ENCODE measurements at places on chromosomes 12 and 14. TPM values are rescaled to one million over a fixed set of nuclear protein-coding genes. Genes with fewer than 3 reads are reported as not detected.
A peak's percentile ranks its signal among the peaks of the same experiment; 100 is the strongest.

DNA sequence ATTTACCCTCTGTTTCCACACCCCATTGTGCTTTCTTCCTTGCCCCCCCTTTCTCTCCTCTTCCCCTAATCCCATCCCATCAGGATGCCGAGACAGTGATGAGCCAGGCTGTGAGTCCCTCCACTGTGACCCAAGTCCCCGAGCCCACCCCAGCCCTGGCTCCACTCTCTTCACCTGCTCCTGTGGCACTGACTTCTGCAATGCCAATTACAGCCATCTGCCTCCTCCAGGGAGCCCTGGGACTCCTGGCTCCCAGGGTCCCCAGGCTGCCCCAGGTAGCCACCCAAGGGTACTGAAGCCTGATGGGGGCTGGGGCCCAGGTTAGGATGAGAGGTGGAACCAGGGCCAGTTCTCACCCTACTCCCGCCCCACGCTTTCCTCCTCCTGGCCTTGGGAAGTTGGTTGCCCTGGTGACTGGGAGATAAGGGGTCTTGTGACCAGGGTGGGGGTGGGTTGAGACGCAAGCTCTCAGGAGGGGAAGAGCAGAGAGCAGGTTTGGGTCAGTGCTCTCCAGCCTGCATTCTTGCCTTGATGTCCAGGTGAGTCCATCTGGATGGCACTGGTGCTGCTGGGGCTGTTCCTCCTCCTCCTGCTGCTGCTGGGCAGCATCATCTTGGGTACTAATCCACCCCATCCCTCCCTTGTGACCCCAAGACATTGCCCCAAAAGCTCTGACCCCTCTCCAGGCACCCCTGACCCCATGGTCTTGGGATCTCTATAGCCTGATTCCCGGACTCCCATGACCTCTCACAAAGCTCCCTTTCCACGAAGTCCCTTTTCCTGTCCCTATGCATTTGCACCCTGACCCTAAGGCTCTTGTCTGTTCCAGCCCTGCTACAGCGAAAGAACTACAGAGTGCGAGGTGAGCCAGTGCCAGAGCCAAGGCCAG is 1.2 kb downstream of the AMHR2 start:
- no peaks in the 10 kb centered on the region for H3K27me3 ChIP-seq
- H3K36me3 ChIP-seq = no peaks in the 10 kb centered on the region
- DNase-seq = no peak
- H3K27ac ChIP-seq = no peak overlapping the region
- H3K4me1 ChIP-seq = no peaks in the 10 kb centered on the region

DNA sequence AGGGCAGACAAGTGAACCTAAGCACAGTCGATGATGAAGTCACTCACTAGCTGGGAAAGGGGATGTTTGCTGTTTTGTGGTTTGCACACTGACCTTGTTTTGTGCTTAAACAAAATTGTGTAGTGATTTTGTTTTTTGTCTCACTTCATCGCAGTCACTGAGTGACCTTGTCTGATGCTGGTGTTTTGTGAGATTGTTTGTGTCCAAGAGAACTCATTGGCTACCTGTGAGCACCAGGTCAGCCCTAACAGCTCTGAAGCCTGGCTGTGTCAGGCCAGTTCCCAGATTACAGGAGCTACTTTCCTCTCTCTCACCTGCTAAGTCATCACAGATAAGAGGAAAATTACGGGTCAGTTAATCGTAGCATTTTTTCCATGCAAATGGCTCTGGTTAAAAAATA is 3.9 kb upstream of the ESYT1 start:
- H3K36me3 ChIP-seq = no peaks in the 10 kb centered on the region
- H3K27me3 ChIP-seq = no peaks in the 10 kb centered on the region
- H3K4me3 ChIP-seq = no peak overlapping the region
- H3K4me1 ChIP-seq = peaks cover 22% of the 10 kb centered on the region

GRCh38 chr12:103840462-103840875 is 565 bp downstream of the NT5DC3 start:
- H3K4me1 ChIP-seq = no peaks in the 10 kb centered on the region
- no peaks in the 10 kb centered on the region for H3K36me3 ChIP-seq
- peak overlapping the region; percentile 96 for H3K4me3 ChIP-seq
- no peak for DNase-seq
- H3K27ac ChIP-seq = peak overlapping the region; percentile 96

DNA sequence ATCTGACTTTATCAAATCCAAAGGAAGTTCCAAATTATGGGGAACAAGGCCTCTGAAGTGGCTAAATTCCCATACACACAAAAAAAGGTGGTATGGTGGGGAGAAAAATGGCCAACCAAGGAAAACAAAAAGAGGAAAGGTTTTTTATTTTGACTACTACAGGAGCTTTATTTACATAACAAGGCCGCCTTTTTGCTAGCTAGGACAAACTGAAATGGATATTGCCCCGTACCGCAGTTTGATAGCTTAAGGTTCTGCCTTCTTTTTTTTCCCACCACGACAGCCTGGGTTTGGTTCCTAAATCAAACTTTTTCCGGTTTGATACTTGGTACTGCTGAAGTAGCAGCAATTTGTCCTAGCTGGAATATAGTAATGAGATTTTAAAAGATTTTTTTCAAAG is 66.8 kb downstream of the COX16 start:
- H3K27ac ChIP-seq = no peak overlapping the region
- H3K36me3 ChIP-seq = no peaks in the 10 kb centered on the region
- no peaks in the 10 kb centered on the region for H3K27me3 ChIP-seq

GRCh38 chr14:93337884-93338283 is 5.0 kb upstream of the BTBD7 start:
- H3K27ac ChIP-seq = no peak overlapping the region
- H3K4me1 ChIP-seq = no peaks in the 10 kb centered on the region
- H3K27me3 ChIP-seq = no peaks in the 10 kb centered on the region

GRCh38 chr12:101204602-101205304 is 5.3 kb downstream of the SLC5A8 start:
- H3K4me1 ChIP-seq = no peaks in the 10 kb centered on the region
- no peak overlapping the region for H3K27ac ChIP-seq
- H3K4me3 ChIP-seq = no peak overlapping the region
- no peaks in the 10 kb centered on the region for H3K36me3 ChIP-seq

DNA sequence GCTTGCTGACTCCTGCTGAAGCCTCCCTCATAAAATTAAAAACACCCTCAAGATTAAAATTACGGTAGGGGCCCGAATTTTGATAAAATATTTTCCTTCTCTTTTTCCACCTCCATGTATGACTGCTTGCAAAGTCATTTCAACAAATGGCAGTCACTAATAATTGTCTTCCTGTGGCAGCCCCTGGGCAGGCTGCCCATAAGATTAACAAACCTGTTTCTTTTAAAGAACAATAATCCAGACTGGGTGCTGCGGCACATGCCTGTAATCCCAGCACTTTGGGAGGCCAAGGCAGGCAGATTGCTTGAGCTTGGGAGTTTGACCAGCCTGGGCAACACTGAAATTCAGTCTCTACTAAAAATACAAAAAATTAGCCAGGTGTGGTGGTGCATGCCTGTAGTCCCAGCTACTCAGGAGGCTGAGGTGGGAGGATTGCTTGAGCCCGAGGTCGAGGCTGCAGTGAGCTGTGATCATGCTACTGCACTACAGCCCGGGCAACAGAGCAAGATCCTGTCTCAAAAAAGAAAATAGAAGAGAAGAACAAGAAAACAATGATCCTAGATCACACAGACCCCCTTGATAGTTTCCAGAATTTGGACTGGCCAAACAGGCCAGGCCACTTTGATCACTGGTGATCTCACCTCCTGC is 8.7 kb downstream of the SAV1 start:
- no peak overlapping the region for H3K4me3 ChIP-seq
- peaks cover 6% of the 10 kb centered on the region for H3K4me1 ChIP-seq
- DNase-seq = peak; percentile 64
- peak overlapping the region; percentile 70 for H3K27ac ChIP-seq

DNA sequence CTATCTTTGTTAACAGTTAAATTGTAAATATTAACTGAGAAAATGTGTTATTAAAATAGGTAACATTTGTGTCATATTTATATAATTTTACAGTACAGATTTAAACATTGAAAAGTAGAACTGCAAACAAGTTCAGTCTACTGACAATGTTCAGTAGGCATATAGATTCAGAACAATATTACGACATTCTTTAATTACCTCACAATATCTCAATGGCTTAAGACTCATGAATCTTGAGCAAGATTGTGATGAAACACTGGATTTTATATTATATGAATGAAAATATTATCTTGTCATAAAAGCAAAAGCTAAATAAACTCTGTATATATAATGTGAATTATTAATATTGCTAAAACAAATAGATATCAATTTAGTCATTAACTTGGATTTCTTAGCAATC is 194.9 kb downstream of the ADAMTS20 start:
- no peak overlapping the region for H3K27ac ChIP-seq
- no peak for DNase-seq
- no peak overlapping the region for H3K4me3 ChIP-seq

- no peak overlapping the region for H3K27ac ChIP-seq
- H3K36me3 ChIP-seq = no peaks in the 10 kb centered on the region
- no peaks in the 10 kb centered on the region for H3K27me3 ChIP-seq
- H3K4me3 ChIP-seq = no peak overlapping the region
- H3K4me1 ChIP-seq = no peaks in the 10 kb centered on the region
These were observed 1161.2 kb upstream of the SEL1L start for GRCh38 chr14:82694820-82695219.

DNA sequence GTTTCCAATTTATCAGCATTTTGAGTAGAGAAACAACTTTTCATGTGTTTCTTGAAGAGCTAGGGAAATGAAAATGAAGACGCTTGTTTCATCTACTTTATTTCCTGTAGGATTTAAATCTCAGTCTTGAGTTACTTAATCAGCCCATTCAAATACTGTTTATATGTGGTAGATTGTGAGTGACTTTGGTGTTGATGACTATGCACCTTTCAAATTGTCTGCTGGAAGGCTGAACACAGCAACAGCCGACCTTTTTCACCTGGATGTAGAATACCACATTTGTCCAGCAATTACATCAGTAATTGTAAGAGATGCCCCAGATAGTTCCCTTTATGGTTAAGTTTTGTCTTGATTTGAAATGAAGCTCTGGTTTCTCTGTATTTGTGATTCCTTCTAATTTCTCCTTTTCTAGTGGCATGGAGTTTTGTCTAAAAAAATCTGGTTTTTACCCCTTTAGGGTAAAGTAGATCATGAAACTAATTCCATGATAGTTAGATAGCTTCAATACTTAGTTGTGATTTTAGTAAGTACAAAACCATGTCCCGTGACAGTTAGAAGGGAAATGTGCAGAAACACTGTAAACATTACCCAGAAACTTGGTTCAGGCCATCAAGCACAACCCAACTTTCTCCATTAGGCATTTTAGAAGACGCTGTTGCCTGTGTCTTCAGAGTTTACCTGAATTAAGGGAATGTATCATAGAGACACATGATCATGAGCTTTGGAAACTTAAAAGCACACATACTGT is 165.0 kb downstream of the SRGAP1 start:
- no peak overlapping the region for H3K4me3 ChIP-seq
- no peak for DNase-seq
- H3K27me3 ChIP-seq = no peaks in the 10 kb centered on the region
- H3K4me1 ChIP-seq = no peaks in the 10 kb centered on the region
- no peaks in the 10 kb centered on the region for H3K36me3 ChIP-seq

GRCh38 chr12:119230807-119231206 is 52.1 kb downstream of the HSPB8 start:
- no peaks in the 10 kb centered on the region for H3K4me1 ChIP-seq
- H3K27ac ChIP-seq = no peak overlapping the region
- H3K36me3 ChIP-seq = no peaks in the 10 kb centered on the region
- DNase-seq = no peak

LRIG3 gene
- total RNA-seq = 116 TPM

AKAP6 gene
- 4.6 TPM for total RNA-seq

AMDHD1 gene
- total RNA-seq = 1.3 TPM

PRKCH gene
- total RNA-seq = 41.3 TPM

ENDOU gene
- 0.98 TPM for total RNA-seq

DLST gene
- total RNA-seq = 73.4 TPM

TOMM20L gene
- not detected for total RNA-seq

Data from breast epithelium (tissue), 4 donors.